ENCODE measurements at places on chromosomes 3 and 15.

GRCh38 chr15:99440551-99441443, 125.0 kb upstream of the MEF2A start:
- no peak for DNase-seq

DNA sequence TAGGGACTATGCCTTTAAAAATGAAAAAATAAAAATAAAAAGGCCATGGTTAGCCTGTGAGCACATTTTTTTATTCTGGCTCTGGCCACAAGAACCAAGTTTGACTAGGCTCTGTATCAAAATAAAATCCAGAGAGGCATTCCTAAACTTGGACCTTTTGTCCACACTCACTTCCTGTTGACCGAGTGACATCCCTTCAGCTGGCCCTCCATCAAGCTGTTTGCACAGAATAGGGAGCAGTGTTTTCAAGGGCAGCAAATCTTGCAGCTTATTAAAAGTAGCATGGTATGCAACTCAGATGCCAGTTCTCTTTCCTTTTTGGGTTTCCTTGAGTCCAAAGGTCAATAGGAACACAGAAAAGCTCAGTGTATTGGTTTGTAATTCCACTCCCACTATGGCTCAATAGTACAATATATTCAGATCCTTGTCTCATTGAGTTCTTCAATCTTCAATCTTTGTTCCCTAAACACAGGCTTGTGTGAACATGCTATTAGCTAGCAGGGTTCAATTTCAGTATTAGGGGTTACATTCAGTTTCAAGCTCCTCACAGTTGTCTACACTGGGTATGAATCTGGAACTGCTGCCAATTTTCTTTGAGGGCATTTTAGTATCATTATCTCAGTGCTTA, 244.5 kb downstream of the RBMS3 start:
- no peak for DNase-seq

GRCh38 chr15:82021992-82022391, 23.8 kb downstream of the MEX3B start:
- DNase-seq = no peak

- no peak for DNase-seq
These were observed 59.2 kb downstream of the CDIN1 start for GRCh38 chr15:36638671-36639070.

DNA sequence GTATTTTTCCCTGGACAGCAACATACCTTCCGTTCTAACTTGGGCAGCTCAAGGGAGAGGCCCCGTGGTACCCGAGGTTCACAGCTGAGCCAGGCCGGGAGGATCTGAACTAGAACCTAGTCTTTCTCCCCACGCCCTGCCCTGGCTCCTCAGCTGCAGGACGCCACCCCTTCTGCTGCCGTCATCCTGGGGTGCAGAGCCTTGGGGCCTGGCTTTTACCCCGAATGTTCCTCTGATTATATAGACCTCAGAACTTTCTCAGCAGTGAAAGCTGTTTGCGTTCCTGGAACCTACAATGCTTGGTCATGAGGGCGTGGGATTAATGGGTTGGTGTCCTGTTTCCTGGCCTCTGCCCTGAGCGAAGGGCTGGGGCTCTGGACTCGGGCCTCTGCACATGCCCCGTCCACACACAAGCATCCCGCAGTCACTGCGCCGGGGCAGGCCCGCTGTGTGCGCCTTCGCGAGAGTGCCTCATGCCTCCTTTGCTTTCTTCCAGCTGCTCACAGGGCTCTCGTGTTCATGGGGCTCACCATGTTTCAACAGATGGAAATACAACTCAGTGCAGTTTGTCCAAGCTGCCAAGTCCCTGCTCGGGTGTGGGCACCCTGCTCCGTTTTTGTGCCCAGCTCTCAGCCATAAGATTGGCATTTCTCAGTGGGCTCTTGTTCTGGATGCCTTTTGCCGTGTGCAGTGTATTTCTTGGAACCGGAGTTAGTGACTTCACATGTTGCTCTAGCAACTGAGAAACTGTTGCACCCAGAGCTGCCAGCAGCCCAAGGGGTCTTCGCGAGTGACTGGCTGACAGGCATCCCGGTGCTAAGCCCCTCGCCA, 20.4 kb downstream of the SYNM start:
- no peak for DNase-seq

GRCh38 chr15:98906712-98907083, 100.9 kb downstream of the PGPEP1L start:
- DNase-seq = no peak

DNA sequence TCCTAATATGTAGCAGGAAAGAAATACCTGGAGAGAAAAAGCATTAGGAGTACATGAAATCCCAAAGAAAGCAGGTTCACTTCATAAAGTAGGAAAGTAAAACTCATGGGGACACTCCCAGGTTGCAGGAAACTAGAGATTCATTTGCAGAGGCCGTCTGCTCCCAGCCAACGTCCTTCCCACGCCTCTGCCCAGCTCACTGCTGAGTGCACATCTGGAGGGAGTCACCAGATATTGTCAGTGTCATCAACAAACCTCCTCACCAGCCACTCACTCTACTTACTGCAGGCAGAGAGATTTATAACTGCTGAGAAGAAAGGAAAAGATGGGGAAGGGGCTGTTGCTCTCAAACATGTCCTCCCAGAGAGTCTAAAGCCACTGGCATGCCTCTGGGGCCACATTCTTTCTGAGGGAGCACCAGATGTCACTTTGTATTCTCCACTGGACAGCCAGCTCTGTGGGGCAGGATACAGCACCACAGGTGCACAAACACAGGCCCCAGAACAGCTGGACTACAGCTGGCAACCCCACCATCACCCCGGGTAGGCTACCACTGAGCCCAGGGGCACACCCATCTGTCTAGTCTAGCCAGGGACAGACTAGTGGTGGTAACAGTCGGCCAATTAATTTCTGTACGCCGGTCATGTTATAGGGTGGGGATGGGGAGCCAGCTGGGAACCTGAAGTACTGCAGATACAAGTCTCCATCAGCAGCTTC, 64.5 kb downstream of the NPTN start:
- no peak for DNase-seq

DNA sequence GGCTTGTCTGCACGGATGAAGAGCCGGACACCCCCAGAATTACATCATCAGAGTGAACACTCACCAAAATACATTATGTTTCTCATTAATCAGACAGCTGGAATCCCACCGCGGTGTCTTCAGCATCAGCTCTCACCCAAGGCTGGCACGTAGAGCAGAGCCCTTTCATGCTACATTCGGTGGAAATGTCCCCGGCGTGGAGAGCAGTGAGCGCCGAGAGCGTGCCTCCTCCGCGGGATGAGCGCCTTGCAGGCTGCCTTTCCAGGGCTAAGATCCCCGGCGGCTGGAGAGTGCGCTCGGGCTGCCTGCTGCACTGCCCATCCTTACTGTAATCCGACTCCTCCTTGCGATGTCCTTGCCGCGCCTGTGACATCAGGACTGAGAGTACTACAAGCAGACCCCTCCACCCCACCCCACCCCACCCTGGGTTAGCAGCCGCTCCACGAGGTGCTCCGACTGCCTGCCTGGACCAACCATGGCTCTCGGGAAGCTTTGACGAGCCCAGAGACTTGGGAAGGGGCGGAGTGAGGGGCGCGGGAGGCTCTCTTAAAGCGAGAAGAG, at the start of gene ZNF385D:
ZNF385D (minus strand) TSS at position 380 of the 561 bp plus-strand sequence; CDS start at position 86, 294 bp downstream.
- DNase-seq = no peak

- DNase-seq = no peak
These were observed 96.4 kb downstream of the MYH15 start for GRCh38 chr3:108414007-108414406.

DNA sequence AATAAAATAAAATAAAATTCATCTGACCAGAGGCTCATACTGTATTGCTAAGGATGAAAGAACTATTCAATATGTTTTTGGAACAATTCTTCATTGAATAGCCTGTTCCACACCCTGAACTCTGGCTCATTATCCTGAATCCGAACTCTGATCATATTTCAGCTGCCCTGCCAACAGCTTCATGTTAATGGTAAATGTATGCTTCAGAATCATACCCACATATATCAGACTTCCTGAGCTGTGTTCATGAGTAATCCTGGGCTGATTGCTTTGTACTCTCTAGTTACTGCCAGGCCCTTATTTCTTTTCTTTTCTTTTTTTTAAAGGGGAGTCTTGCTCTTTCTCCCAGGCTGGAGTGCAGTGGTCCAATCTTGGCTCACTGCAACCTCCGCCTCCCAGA, 11.8 kb downstream of the INO80 start:
- no peak for DNase-seq

- no peak for DNase-seq
These were observed 115.9 kb downstream of the SV2B start for GRCh38 chr15:91216000-91216399.
